ENCODE measurements at places on chromosomes 7 and 10.

DNA sequence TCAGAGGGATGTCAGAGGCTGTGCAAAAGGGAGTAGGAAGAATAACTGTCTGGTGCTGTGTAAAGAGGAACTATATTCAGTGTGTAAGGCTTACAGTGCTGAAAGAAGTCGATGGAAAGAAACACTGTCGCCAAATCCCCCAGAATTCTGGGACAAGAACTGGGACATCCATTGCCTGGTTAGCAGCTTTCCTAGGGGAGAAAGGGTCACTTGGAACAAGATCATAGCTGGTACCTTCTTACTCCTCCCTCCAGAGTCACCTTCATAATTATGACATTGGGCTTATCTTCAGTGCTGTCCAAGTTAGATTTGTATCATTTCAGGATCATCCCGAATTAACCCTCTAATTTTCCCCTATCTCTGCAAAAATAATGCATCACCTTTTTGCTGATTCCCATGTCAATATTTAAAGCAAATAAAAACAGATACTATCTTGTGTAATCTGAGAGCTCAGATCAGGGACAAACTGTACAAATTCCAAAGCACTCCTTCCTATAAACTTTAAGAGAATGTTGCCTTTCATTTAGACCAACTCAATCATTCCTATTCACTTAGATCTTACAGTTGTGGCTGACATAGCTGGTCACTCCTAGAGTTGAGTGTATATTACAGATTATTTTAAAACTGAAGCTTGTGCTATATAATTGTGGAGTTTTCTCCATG is 96.5 kb downstream of the DNAH11 start:
- no peak for DNase-seq

DNA sequence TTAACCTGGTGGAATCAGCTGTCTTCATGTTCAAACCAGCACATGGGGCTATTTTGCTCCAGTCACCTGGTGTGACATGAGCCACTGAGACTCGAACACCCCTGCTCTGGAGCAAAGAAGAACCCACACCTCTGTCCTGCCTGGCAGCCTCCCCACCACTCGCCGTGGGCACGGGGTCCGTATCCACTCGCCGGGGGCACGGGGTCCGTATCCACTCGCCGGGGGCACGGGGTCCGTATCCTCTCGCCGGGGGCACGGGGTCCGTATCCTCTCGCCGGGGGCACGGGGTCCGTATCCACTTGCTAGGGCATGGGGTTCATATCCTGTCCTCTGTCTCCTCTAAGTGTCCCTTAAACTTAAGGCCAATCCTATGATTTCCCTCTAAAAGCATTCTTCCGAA is 558.7 kb downstream of the PTPRN2 start:
- DNase-seq: no peak

DNA sequence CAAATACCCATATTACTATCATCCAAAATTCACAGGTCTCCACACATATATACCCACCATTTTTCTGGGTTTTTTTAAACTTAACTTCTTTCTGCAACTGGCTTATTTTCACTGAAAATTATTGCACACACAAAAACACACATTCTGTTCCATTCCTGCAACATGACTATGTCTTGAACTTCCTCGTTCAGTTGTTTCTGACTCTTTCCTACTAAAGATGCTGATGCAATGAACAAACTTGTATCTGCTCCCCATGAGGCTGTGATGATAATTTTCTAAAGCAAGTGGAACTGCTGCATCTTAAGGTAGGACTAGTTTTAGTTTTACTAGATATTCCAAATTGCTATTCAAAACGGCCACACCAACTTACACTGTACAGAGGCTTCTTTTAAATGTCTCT is 77.7 kb downstream of the OSBPL3 start:
- DNase-seq: no peak

DNA sequence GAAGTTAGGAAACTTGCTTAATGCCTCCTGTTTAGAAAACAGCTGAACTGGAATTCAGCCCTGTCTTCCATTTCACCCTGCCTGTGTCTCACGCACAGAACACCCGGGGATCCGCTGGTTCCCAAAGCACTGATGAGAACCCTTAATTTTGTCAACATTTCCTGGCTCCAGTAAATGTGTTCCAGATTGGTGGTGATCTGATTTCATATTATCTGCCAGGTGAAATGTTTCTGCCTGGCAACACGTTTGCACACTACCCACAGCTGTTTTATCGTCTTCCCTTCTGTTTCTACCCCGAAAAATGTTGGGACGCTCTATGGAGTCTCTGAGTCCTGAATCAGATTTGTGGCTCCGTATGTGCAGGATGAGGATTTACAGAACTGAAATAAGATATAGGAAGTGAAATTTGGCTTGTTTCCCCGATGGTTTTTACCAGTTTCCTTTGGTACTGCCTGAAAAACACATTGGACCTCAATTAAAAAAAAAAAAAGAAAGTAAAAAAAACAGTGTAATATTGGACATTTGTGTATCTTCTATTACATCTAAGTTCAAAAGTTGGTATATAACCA is 29.0 kb downstream of the MRC1 start:
- no peak for DNase-seq

- no peak for DNase-seq
These were observed 477 bp upstream of the MCU start for GRCh38 chr10:72691470-72691862.

- no peak for DNase-seq
These were observed 22.6 kb upstream of the TSPAN13 start for GRCh38 chr7:16730937-16731336.

- no peak for DNase-seq
These were observed 265.1 kb downstream of the PRPF18 start for GRCh38 chr10:13851906-13852305.

GRCh38 chr7:153935095-153935494 is 117.1 kb upstream of the DPP6 start:
- DNase-seq: no peak
